Spleen (tissue), 13 donors: ENCODE measurements at places on chromosomes 16 and 17.
A peak's percentile ranks its signal among the peaks of the same experiment; 100 is the strongest.

DNA sequence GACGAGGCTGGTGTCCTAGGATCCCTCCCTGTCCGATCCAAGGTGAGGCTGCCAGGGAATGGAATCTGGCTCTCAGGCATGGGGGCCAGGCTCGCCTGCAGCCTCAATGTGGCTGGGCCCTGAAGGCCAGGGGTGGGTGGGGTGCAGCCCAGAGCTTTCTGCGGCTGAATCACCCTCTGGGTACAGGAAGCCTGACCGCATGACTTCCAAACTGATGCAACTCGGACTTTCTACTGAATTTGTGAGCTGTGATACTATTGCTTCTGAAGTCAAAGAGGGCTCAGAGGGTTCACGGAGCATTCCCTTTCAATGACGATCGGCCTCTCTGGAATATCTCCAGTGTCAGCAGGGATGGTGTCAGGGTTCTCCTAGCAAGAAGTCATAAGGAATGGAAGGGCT is 123.7 kb downstream of the METRNL start:
- DNase-seq: peak; percentile 89

GRCh38 chr17:17297217-17297616 is 6.0 kb upstream of the NT5M start:
- no peak for DNase-seq

GRCh38 chr16:23232806-23233205 is 50.3 kb downstream of the SCNN1G start:
- no peak for DNase-seq

GRCh38 chr17:36768394-36768793 is 167.0 kb downstream of the MRM1 start:
- DNase-seq: peak; percentile 39

GRCh38 chr16:60945225-60945624 is 1091.0 kb downstream of the CDH8 start:
- DNase-seq: no peak

DNA sequence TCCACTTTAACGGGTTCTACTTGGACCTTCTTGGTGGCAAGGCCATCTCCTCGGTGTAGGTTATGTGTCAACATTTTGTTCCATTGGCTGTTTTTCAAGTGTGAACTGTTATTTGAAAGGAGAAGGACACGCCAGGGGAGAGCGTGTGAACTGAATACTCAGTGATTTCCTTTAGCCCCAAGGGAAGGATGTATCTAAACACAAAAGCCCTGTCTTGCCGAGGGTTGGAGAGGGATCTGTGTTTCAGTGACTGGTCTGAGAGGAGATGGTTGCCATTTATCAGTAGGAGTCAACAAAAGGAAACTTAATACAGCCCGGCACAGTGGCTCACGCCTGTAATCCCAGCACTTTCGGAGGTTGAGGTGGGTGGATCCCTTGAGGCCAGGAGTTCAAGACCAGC is 50.0 kb downstream of the USP10 start:
- DNase-seq: no peak

DNA sequence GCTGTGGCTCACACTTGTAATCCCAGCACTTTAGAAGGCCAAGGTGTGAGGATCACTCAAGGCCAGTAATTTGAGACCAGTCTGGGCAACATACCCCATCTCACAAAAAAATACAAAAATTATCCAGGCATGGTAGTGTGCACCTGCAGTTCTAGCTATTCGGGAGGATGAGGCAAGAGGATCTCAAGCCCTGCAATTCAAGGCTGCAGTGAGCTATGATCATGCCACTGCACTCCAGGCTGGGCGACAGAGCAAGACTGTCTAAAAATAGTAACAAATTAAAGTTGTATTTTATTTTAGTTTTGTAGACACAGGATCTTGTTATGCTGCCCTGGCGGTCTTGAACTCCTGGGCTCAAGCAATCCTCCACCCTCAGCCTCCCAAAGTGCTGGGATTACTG is 18.2 kb downstream of the USP31 start:
- DNase-seq: no peak

- DNase-seq: no peak
Measured at GRCh38 chr17:35315283-35315682, 58.1 kb downstream of the SLFN11 start.

- no peak for DNase-seq
Measured at GRCh38 chr17:77427391-77427991, 286.7 kb downstream of the SEC14L1 start.

DNA sequence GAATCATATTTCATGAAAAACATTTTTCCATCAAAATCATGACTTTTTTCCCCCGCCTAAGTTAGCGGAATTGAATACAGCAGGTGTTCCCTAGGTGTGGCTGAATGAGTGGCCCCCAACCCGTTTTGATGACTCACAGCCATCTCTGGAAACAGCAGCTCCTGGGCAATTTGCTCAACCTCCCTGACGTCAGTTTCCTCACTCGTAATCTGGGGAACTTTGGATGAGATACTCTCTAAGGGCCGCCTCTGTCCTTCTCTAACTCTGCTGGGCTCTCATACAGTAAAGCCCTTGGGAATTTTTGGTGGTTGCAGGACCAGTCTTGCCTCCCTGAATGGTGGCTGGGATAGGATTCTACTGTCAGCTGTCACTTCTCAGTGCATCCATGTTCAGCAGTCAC is 11.6 kb upstream of the NTN1 start:
- no peak for DNase-seq

GRCh38 chr16:27421961-27422740 is 20.2 kb downstream of the IL21R start:
- DNase-seq: no peak

- DNase-seq: peak; percentile 58
Measured at GRCh38 chr17:46032909-46033308, 33.9 kb downstream of the STH start.

DNA sequence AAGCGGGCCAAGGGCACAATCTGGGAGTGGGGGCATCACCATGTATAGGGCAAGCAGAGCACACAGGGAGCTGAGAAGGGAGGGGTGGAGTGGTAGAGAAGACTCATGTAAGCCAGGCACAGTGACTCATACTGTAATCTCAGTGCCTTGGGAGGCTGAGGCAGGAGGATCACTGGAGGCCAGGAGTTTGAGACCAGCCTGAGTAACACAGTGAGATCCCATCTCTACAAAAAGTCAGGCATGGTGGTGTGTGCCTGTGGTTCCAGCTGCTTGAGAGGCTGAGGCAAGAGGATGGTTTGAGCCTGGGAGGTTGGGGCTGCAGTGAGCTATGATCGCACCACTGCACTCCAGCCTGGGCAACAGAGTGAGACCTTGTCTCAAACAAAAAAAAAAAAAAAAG is 40.8 kb downstream of the ARHGAP27 start:
- DNase-seq: no peak

- DNase-seq: no peak
Measured at GRCh38 chr16:75226550-75227360, 8.0 kb downstream of the CTRB1 start.

DNA sequence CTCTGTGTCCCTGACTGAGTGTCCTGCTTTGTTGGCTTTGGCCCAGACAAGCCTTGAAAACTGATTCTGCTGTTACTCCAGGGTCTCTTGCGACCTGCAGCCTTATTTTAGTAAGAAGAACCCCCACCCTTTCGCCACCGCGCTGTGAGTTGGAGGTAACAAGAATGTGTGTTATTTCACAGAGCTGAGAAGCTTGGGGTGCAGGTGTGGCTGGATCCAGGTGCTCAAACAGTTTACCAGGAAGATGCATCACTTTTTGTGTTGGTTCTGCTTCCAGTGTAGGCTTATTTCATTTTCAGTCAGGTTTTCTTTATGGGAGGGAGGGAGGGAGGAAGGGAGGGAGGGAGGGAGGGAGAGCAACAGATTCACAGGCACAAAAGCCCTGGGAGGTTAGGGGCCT is 243.5 kb downstream of the SNX29 start:
- DNase-seq: no peak

GRCh38 chr16:10408824-10409381 is 23.0 kb downstream of the ATF7IP2 start:
- DNase-seq: no peak

- no peak for DNase-seq
Measured at GRCh38 chr17:7744416-7744815, 26.9 kb downstream of the DNAH2 start.

- DNase-seq: peak; percentile 85
Measured at GRCh38 chr17:75153780-75154194, 525 bp downstream of the JPT1 start.

DNA sequence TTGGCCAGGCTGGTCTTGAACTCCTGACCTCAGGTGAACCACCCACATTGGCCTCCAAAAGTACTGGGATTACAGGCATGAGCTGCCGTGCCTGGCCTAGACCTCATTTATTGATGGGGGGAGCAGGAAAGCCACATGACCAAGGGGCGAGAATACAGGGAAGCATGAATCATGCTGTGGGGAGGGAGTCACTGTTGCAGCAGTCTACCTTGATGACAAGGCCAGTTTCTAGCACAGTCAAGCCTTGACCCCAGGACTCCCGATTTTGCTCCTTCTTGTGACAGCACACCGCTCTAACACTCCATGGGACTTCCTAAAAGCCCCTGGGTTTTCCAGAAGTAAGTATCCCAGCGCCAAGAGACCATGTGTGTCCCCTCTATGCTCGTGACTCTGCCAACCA is 42.9 kb upstream of the IRF8 start:
- DNase-seq: no peak

DNA sequence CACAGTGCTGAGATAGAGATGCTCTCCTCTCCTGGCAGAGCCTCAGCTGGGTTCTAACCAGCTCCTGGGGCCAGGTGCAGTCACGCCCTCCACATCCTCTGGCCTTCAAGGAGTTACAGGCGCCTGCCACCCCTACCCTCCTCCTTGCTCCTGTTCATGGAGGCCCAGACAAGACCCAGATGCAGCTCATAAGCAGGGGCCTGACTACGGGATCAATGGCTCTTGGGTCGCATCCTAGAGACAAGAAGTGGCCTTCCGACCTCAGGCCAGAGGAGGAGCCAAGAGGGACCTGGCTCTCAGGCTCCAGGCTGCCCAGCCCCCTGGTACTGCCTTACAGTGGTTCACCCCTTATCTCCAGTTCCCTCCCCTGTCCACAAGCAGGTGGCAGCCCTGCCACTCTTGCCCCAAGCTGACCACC is 23.0 kb downstream of the ARHGAP27 start:
- peak; percentile 83 for DNase-seq

DNA sequence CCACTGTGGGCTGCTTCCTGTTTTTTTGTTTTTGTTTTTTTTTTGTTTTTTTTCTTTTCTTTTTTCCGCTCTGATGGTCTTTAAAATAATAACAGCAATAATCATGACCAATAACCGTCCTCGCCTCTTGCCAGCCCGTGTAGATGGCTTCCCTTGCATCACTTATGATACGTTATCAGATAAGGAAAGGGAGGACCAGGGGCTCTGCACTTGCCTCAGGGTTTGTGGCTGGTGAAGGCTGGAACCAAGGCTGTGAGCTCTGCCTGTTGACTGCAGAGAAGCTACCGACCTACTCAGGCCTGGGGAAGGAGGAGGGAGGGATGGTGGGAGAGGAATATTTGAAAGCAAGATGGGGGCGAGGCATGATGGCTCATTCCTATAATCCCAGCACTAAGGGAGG is 114.0 kb upstream of the SDK2 start:
- DNase-seq: no peak

- DNase-seq: no peak
Measured at GRCh38 chr17:69239611-69240600, 11.3 kb upstream of the ABCA10 start.

GRCh38 chr16:26365161-26365940 is 673.6 kb downstream of the HS3ST4 start:
- DNase-seq: no peak

GRCh38 chr17:19796457-19796856 is 48.4 kb upstream of the ALDH3A1 start:
- DNase-seq: no peak

DNA sequence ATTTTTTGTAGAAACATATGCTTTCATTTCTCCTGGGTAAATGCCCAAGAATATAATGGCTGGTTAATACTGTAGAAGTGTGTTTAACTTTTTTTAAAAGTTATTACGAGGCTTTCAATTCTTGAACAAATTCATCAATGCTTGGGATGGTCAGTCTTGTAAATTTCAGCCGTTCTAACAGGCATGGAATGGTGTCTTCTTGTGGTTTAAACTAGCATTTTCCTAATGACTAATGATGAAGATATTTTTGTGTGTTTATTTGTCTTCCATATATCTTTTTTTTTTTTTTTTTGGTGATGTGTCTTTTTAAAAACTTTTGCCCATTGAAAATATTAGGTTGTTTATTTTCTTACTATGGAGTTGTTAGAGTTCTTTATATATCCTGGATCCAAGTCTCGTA is 67.1 kb downstream of the MGAT5B start:
- DNase-seq: no peak

GRCh38 chr17:12409082-12409481 is 256.6 kb upstream of the MYOCD start:
- no peak for DNase-seq

- DNase-seq: no peak
Measured at GRCh38 chr16:29779474-29779873, 1.4 kb downstream of the ZG16 start.

GRCh38 chr17:57785022-57785421 is 39.9 kb upstream of the CCDC182 start:
- no peak for DNase-seq

GRCh38 chr16:28930652-28931051 is 1.1 kb upstream of the CD19 start:
- DNase-seq: peak; percentile 86

DNA sequence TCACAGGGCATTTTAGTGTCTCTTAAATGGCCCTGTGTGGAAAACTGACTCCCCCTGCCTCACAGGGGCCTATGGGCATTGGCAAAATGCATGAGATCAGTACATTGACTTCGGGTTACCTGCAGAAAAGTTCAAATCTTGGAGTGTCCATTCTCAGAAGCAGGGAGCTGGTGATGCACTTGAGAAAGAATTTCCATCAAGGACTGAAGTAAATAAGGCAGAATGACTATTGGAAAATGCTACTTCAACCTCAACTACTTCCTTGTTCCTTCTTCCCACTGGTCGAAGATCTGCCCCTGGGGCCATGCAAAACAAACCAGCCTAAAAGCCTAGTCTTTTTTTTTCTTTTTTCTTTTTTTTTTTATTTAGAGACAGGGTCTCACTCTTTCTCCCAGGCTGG is 13.8 kb upstream of the GSDMA start:
- no peak for DNase-seq

DNA sequence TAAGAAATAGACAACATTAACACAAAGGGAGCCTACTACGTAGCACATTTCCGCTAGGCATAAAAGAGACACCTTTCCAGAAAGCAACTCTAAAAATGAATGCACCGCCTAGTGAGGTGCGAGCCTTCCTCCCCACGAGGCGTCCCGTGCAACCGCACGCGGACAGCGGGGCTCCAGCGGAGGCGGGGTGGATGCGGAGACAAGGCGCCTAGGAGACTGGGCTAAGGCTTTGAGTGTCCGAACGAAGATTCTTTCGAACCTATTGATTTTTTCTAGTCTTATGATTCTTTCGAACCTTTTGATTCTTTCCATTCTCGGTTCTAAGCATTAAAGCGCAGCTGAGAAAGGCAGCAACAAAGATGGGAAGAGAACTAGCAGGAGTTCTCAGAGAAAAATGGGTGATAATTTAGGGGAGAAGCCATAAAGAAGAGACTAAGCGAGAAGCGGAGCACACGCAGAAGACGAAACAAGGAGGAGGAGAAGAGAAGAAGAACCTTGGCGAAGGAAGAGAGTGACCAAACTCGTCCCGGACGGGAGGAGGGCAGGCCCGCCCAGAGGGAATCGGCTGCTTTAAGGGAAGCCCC is 394 bp upstream of the CPD start:
- DNase-seq: peak; percentile 88

- no peak for DNase-seq
Measured at GRCh38 chr17:70976447-70976846, 807.1 kb downstream of the KCNJ2 start.

- DNase-seq: no peak
Measured at GRCh38 chr17:80694992-80695912, 150.6 kb downstream of the RPTOR start.

- no peak for DNase-seq
Measured at GRCh38 chr17:58300336-58300735, 19.6 kb upstream of the MPO start.
